ENCODE measurements at places on chromosomes 6 and 20. TPM values are rescaled to one million over a fixed set of nuclear protein-coding genes. Genes with fewer than 3 reads are reported as not detected.
A peak's percentile ranks its signal among the peaks of the same experiment; 100 is the strongest.

- no peak for DNase-seq
Measured at GRCh38 chr6:21972516-21972915, 324.3 kb downstream of the PRL start.

GRCh38 chr20:41034239-41034638 is 5.6 kb downstream of the TOP1 start:
- DNase-seq = no peak

- DNase-seq = peak; percentile 43
Measured at GRCh38 chr6:117441824-117442264, 16.1 kb upstream of the ROS1 start.

DNA sequence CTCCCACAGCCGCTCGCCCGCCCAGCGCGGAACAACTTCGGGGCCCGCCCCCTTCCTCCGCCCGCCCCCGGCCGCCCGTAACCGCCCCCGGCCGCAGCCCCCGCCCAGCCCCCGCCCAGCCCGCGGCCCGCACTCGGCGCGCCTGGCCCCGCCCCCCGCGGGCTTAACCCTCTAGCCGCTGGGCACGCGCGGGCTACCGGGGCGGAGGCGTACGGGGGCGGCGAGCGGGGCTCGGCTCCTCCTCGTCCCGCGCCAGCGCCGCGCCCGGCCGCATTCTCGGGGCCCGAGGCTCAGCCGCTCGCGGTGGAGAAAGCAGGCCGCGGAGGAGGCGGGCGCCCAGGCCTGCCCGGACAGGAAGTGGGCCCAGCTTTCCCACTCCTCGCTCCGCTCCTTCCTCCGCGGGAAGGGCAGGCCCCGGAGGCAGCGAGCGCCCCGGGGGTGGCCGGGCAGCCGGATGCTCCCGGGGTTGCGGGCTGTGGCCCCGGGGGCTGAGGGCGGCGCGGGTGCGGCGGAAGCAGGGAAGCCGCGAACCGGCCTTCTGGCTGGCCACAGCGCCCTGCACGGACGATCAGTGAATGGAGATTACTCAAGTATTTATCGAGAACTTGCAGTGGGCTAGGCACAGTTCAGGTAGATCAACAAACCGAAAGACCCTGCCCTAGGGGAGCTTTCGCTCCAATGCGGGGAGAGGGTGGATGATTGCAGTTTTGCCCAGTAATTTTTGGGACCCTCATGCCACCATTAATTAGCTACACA is at the start of gene TRAM2:
TSS of gene TRAM2 (minus strand) at position 39 of the 756 bp plus-strand sequence. CDS start 145 bp downstream, outside the sequence.
- no peak for DNase-seq

- DNase-seq = no peak
Measured at GRCh38 chr6:68651011-68651985, 16.2 kb downstream of the ADGRB3 start.

DNA sequence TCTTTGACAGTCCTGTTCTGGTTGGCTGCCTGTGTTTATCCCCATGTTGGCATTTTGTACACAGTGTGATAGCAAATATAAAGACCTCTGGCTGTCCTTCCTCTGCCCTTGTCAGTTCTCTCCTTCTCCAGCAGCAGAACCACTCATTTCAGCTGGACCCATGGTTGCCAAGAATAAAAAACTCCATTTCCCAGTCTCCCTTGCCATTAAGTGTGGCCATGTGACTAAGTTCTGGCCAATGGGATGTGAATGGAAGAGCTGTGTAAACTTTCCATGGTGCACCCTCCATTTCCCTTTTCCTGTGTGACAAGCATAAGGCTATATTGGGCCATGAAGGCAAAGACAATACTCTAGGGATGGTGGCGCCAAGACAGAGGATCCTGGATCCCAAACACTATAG is 78.4 kb upstream of the TBC1D7 start:
- no peak for DNase-seq

DNA sequence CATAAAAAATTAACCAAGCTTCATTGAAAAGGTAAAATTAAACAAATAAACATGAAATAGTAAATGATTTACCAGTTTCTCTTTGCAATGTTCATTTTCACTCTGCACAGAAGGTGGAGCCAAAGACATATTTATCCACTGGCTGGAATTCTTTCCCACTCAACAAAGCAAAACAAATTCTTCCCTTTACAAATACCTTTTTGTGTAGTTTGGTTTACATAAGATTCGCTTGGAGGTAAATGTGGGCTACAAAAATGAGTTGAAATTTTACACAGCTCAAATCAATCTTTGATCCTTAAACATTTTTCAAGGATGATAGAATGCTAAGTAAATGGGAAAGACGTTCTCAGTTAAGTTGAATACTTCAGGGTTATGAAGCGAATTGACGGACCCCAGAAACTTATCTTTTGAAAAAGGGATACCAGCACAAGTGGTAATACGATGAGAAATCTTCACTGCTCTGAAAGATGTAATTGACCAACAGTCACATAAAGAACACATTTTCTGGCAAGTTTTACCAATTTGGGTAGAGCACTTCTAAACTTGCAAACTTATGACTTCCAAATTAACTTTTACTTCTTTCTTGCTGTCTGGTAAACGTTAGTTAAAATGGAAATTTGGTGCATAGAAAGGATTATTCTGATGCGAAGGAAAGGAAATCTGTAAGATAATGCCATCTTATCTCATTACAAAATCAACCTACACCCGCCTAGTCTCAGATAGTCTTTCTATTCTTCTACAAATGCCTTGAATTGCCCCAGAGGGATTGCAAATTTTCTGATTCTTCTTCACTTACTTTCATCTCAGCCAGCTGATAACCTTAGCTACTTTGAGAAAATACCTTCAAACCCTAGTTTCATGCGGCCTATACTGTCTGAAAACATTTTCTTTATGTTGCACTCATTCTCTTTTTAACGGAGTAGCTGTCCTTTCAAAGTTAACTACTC is 4.7 kb upstream of the GJA1 start:
- no peak for DNase-seq

- no peak for DNase-seq
Measured at GRCh38 chr6:129764761-129765407, 54.9 kb upstream of the ARHGAP18 start.

GRCh38 chr6:150907383-150907782 is 41.9 kb downstream of the MTHFD1L start:
- DNase-seq = no peak

- DNase-seq = no peak
Measured at GRCh38 chr20:49785149-49785851, 27.3 kb upstream of the SLC9A8 start.

DNA sequence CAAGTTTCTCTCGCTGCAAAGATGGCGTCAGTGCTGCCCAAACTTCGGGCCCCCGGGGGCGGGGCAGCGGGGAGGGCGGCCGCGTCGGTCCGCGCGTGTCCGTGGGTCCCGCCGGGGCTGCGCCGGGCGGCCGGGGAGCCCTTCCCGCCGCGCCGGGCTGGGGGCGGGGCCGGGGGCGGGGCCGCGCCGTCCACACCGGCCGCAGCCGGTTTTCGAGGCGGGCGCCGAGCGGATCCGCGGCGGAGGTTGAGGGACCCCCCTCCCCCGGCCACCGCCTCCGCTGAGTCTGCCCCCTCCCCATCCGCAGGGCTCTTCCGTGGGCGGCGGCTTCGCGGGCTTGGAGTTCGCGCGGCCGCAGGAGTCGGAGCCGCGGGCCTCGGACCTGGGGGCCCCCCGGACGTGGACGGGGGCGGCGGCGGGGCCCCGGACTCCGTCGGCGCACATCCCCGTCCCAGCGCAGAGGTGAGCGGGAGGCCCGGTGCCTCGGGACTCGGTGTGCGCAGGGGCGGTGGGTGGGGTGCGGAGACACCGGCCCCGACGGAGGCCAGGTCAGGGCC is 572 bp downstream of the SLC2A4RG start:
- no peak for DNase-seq

Gene ZBTB12
- 2.7 TPM for polyA plus RNA-seq

Gene PMEPA1
- 38.6 TPM for polyA plus RNA-seq

Data from foreskin keratinocyte (primary cell).